ENCODE measurements at places on chromosomes 2 and 18.

DNA sequence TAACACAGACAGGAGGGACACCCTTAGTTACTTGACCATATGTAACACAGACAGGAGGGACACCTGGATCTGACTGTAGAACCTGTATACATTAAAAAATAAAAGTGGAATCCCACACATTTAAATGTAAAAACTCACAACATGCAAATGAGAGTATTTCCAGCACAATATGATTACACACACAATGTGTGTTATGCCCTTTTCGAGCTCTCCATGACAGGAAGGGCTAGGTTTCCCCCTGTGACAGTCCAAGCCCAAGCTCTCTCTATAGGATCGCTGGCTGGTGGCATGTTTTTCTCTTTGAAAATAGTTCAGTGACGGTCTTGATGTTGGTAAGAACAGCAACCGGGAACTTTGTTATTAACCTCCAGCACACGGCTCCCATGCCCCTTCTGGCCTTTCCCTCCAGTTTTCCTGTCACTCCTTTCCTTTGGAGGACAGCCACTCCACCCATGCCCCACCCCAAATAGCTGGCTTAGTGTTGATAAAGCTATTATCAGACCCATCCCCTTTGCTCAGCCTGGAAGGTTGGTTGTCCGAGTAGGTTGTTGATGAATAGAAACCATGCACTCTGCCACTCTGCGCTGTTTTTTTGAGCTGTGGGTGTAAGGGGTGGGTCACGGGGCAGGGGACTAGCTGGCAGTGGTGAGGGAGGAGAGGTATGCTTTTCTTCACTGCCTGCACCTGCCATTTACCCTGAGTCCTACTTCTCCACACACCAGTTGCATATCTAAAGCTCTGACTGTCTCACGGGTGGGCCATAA lies 2.7 kb downstream of the RASGRP3 start:
- DNase-seq, result no peak

DNA sequence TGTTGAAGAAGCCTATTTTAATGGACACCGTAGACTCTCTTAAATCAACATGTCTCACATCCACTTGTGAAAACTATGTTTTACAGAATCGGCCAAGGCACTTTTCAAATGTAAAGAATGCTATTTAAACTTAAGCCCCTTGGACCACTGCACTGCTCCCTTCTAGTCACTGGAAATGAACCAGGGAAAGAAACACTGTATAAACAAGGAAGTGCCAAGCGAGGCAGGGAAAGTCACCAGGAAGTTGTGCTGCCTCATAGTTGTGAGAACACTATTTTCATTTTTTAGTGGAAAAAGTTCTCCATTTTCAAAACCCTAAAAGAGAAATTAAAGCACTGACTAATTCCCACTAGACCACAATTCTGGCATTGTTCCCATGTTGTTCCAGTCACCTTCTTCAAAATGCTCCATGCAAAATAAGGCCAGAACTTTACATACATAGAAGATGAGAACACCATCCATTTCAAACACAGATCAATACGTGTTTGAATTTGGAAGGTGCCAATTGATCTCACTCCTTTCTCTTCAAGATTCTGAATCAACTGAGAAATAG lies 13.5 kb downstream of the CCDC141 start:
- no peak for DNase-seq

DNA sequence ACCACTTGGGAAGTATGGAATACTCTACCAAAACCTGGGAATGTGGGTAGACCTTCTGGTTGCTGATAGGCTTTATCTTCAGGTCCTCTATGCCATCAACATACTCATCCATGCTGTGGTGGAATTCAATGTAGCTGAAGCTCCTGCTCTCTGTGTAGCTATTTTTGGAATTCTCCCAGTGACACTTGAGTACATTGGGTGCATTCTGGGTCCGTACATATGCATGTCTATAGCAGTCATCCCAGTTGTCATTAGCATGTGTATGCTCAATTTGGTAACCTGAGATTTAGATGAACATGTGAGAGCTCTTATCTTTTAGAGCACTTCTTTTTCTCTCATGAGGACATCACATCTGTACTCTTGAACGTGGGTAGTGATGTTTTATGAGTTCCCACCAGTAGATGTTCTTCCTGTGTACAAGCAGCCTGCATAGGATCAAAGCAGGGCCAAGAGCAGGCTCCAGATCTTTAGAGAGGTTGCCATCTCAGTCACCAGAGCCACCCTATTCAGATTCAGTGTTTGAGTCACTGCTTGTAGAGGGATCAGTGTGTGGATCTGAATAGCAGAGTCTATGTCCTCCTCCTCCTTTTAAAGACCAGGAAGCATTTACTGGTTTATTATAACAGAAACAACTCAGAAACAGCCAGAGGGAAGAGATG lies 65.9 kb downstream of the MGAT5 start:
- DNase-seq, result no peak

DNA sequence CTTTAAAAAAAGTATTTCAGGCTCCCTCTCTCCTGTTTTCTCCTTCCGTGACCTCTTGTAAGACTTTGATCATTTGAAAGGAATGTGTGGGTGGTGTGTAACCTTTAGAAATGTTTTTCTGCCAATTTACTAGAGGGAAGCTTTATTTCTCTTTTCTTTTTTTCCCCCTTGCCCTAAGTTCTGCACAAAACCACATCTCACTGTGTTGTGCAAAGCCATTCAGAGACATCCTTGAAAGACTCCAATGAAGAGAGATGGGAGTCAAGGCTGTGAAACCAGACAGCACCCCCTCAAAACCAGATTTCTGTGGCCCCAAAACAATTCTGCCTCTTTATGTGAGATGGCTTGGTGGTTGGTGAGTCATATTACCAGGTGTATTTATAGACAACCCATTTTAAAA lies 184.6 kb upstream of the ERBB4 start:
- DNase-seq, result no peak

DNA sequence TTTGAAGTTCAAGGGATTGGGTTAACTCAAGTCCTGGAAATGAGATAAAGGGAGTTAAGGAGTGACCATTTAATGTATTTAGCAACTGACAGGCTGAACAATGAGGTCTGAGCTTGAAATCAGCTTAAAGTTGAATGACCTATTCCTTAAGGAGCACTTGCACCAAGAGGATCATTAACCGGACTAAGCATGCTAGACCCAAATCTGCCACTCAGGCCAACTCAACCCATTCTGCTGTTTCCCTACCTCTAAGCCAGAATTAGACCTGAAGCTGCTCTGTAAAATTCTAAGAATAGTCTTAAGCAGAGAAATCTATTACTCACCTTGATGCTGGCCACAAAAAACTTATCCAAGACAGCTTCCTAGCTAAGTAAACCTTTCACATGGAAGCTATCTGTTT lies 59.8 kb downstream of the SPRED2 start:
- no peak for DNase-seq

- DNase-seq, result no peak
These were observed 10.8 kb upstream of the LYPD6B start for GRCh38 chr2:149027590-149028250.

DNA sequence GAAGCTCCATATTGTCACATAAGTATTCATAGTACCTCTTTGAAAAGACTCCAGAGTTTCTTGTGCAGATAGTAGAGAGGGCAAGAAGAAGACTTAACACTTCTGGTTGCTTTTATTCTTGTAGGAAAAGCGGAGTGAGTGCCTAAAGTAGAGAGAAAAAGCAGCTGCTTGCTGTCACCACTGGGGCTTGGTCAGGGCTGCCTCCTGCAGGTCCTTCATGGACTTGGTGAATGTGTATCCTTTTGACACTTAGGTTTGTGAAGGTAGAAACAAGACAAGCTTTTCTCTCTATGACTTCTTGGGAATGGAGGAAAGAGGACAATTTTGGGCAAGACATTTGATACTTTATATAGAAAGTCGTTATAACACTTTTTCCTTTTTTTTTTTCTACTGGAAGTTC lies 312.8 kb upstream of the FANCL start:
- no peak for DNase-seq

- DNase-seq, result no peak
These were observed 145.8 kb downstream of the MYO3B start for GRCh38 chr2:170323743-170324142.

GRCh38 chr2:225768741-225769140 lies 369.2 kb downstream of the NYAP2 start:
- DNase-seq, result no peak

- no peak for DNase-seq
These were observed 158.2 kb upstream of the MYCN start for GRCh38 chr2:15782009-15782751.

GRCh38 chr2:4964579-4964978 lies 727.6 kb upstream of the SOX11 start:
- no peak for DNase-seq

DNA sequence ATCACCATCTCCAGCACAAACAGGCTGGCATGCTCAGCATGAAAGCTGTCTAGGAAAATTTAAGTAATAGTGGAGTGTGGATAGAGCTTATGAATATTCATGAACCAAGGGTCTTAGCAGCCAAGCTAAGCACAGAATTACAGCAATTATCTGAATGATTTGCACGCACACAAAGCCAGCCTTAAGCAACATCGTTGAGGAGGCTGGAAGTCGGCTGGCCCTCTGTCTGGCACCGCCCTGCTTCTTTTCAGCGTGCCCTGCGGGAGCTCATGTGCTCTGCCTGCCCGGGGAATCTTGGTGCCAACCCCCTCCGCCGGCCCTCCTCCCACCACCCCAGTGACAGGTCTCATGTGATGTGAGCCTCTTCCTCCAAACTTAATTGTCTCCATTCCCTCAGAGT lies 540.1 kb downstream of the CMPK2 start:
- no peak for DNase-seq

GRCh38 chr2:204669382-204669781 lies 124.1 kb downstream of the PARD3B start:
- no peak for DNase-seq

- DNase-seq, result no peak
These were observed 698.4 kb upstream of the LRRTM1 start for GRCh38 chr2:81002906-81003305.

DNA sequence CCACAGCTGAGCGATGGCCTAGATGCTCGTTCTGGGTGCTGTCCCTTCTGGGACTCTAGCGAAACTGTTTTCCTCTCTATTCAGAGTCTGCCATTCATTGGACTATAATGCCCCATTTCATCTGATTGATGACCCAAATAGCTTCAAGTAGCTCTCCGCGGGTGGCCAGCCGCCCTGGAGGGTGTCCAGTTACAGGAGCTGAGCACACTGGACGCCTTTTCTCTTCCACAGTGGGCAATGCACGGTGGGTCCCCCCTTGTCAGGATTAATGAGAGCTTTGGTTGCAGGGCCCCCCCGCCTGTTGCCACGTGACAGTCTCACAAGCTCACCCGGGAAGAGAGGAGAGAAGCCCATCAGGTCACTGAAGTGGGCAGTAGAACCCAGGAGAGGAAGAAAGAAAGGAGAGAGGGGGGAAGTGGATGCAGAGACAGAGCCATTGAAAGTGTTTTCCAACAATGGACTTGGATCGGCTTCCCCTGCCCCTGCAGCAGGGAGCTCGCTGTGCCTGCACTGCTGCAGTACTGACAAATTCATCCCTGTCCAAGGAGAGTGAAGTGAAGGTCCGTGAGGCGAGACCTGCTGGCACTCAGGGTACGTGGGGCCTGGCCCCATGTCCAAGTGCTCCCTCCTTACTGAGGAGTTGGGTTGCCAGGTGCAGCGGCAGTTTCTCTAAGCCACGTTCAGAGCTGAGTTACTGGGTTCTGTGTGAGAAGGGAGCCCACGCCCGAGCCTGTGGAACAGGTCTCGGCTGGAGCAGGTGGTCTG lies 44.8 kb downstream of the DIPK1C start:
- DNase-seq, result peak; percentile 25

DNA sequence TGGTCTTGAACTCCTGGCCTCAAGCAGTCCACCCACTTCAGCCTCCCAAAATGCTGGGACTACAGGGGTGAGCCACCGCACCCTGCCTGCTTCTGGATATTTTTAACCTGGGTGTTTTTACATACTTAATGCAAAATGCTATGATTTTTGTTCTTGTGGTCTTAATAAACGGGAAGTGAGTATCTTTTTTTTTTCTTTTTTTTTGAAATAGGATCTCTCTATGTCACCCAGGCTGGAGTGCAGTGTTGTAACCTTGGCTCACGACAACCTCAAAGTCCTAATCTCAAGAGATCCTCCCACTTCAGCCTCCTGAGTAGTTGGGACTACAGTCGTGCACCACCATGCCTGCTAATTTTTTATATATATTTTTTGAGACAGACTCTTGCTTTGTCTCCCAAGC lies 19.2 kb upstream of the ASXL2 start:
- no peak for DNase-seq

- no peak for DNase-seq
These were observed 485.2 kb downstream of the PTPRM start for GRCh38 chr18:8052237-8052701.

- no peak for DNase-seq
These were observed 2.3 kb downstream of the MYO1B start for GRCh38 chr2:191247381-191248057.

GRCh38 chr18:44862112-44862511 lies 181.4 kb downstream of the SETBP1 start:
- DNase-seq, result no peak

GRCh38 chr2:232365621-232366321 lies 12.8 kb upstream of the ALPP start:
- DNase-seq, result no peak

- DNase-seq, result no peak
These were observed 526.9 kb upstream of the FANCL start for GRCh38 chr2:58767828-58768714.

DNA sequence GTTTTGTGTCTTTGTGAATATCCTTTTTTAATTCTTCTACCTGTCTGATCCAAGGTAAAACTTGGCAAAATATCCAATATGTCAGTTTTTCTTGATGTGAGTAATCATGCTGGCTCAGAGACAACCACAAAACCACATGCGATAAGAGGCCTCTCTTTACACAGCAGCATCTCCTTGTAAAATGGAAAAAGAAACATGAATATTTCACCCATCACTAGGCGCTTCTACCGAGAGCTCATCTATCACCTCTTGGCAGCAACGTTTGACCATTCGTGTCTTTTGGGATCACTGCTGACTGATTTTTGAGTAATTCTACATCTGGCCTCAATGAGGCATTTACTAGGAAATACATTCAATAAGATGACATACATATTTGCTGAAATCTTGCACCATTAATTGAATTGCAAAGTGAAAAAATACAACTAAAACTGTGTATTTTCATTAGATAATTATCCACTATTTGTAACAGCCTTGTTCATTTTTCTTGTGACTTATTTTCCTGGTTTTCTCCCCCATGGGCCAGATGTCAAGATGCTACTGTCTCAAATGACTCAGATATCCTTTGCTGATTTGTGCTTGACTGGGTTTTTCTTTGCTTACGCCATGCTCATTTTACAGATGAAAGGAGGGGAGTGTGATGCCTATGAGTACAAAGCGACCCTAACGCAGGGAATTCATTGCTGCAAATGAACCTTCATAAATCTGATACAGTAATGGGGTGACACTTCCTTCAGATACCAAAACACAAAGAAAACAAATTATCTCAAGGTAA lies 467.5 kb downstream of the FBXO15 start:
- DNase-seq, result no peak

DNA sequence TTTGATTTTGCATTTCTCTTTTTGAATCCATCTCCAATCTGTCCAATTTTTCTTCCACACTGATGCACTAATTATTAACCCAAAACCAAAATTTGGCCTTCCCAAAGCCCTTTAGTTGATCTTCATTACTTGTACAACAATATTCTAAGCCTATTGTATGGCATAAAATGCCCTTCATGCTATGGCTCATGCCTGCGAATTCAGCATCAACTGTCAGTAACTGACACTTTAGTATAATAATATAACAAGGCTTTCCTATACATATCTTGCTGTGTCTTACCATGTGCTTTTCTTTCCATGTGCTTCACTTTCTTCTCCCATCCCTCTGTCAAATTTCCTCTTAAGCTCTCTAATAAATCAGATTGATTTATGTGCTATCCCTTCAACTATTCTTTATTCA lies 154.0 kb upstream of the TFPI start:
- no peak for DNase-seq

GRCh38 chr2:224162122-224162521 lies 123.0 kb upstream of the SERPINE2 start:
- peak; percentile 34 for DNase-seq

GRCh38 chr2:72325592-72326422 lies 178.1 kb upstream of the CYP26B1 start:
- no peak for DNase-seq
